Upper lobe of right lung (tissue), 1 donor: ENCODE measurements at places on chromosomes 13 and 19. TPM values are rescaled to one million over a fixed set of nuclear protein-coding genes. Genes with fewer than 3 reads are reported as not detected.
A peak's percentile ranks its signal among the peaks of the same experiment; 100 is the strongest.

The MBD3L2 gene
- total RNA-seq: not detected

The NACC1 gene
- total RNA-seq: 39.8 TPM

The FLT3LG gene
- total RNA-seq: 12.1 TPM

The PSG11 gene
- not detected for total RNA-seq

The NRTN gene
- total RNA-seq: 2.1 TPM

The OLFM2 gene
- total RNA-seq: 14.6 TPM

The ZNF177 gene
- 3.3 TPM for total RNA-seq

The STK24 gene
- 94.6 TPM for total RNA-seq

The SYCN gene
- not detected for total RNA-seq

- DNase-seq: no peak
Observed at GRCh38 chr13:109480011-109480955, 306.1 kb downstream of the IRS2 start.

GRCh38 chr19:46296722-46297461, at the start of gene HIF3A:
Gene HIF3A, plus strand, starts transcription at chr19:46297042. Its CDS starts 35 bp downstream, at chr19:46297077.
- peak; percentile 86 for DNase-seq

- DNase-seq: no peak
Observed at GRCh38 chr13:44508562-44509077, 67.5 kb downstream of the TSC22D1 start.

DNA sequence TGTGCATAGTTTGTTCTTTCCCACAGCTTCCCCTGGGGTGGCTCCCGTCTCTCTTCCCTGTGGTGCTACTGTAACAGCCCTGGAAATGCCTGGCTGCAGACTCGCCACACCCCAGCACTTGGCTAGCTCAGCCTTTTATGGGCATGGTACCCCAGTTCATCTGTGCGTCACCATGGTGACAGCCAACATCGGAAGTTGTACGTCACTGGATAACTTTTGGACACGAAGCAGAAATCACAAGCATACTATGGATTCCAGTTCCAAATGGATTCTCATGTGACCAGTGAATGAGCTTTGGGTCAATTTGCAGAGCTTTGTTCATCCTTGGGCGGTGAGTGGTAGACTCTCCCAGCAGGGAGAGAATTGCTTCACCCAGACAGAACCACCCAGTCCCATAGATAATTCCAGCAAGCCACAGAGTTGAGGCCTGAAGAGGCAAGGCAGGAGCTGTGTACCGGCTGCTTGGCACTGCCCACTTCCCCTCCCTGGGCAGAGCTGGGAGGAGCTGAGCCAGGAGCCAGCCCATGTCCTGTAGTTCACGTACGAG, 54.4 kb downstream of the COL4A2 start:
- DNase-seq: no peak

DNA sequence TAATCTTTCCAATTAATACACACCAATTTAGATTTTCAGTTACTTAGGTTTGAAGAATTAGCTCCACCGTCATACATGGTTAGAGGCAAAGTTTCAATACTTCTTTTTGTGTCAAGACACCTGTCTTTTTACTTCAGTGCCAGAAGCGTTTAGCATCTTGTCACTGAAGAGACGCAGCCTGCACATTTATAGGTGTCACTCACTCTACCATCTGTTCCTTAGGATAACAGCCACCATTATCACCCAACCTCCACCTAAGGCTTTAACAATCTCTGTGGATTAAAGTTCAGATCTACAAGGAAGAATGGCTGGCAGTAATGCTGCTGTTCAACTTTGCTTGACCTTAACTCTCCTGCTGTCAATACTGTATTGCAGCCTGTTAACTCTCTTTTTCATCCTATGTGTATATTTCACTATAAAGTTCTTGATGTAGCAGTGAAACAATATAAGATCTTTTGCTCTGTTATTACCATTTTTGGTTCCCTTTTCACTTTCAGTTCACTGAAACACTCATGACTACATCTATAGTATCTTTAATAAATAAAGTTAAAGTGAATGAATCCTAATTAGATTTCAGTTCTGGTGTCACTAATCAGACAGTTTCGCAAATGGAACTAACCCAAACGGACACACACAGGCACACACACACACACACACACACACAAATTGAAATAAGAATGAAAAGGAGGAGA, 435.6 kb downstream of the PCDH9 start:
- DNase-seq: no peak

DNA sequence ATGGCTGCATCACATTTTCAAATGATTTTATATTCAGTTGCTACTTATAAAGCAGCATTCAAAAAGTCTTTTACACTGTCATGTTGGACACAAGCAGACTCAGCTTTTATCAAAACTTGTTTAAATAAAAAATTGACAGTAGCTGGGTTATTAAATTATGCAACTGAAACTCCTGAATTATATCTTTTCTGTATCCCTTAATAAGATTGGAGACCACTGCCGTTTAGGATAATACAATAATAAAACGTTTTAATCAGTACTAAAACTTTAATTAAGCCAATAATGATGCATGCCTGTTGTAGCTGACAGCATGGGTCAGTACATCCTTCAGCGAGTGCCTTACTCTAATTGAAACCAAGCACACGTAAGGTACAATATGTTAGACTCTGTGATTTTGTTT, 78.0 kb downstream of the DPY19L3 start:
- DNase-seq: no peak

GRCh38 chr19:53980539-53981375, 10.7 kb upstream of the CACNG6 start:
- DNase-seq: no peak

DNA sequence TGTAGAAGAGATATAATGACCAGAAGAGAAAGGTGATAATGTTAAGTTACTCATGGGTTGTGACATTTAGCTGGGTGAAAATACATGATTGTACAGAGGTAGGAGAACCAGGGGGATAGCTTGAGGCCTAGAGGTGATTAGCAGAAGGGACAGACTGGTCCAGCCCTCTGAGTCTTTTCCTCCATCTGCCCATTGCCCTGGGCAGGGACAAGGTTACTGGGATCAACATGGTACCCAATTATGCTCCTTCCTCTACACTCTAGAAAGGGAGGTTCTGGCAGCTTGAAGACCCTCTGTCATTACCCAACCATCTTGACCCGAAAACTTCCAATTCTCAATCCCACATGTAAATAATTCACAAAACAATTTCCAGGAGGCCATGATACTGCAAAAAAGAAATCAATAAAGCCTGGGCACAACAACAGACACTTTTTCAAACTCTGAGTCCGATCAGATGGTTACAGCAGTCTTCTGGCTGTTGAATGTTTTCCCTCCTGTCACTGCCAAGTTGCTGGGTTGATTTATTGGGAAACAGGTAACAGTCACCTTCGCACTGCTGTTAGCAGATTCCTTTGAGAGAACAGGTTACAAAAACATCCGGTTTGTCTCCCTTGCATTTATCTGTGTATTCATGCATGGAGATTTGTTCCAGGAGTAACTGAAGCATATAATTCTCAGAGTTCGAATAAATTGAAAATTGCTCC, 239.1 kb upstream of the HTR2A start:
- DNase-seq: no peak

DNA sequence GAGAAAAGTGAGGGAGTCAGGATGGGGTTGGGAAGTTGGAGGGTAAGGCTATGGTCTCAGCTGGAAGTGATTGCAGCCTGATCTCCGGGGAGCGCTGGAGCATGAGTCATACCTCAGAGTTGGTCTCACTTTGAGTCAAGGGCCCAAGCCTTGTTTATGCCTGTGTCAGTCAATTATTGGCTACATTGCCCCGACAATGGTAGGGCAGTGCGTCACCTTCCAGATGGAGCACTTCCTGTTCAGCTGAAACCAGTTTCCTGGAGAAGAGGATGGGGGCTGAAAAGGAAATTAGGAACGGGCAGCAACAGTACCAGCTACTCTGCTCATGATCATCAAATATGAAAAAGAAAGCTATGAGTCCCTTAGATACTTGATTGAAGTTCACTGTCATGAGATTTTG, 60.4 kb downstream of the ADGRE1 start:
- no peak for DNase-seq

- DNase-seq: no peak
Observed at GRCh38 chr13:26605845-26606244, 48.4 kb downstream of the WASF3 start.

DNA sequence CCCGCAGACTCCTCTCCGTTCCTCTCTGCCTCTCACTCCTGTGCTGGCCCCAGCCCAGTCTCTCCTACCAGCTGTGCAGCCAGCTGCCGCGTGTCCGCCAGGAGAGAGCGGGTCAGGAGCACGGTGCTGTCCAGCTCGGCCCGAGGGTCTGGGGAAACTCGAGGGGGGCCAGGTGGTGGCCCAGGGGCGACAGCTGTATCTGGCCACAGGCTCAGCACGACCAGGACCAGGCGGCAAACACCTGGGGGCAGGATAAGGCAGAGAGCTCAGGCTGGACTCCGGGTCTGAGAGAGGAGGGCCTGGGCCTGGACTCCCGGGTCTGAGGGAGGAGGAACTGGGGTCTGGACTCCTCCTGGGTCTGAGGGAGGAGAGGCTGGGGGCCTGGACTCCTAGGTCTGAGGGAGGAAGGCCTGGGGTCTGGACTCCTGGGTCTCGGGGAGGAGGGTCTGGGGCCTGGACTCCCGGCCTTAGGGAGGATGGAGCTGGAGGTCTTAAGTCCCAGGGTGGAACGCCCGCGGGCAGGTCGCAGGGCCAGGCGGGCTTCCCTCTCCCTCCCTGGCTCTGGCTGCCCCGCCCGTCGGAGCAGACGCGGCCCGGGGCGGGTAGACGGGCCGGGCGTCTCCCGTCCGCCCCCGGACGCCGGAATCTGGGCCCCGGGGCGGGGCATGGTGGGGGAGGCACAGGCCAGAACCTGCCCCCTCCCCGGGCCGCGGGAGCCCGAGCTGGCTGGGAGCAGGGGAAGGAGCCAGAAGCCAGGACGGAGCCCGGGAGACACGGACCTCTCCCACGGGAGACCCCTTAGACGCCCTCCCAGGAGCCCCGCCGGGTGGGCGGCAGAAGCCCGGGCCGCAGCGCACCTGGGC, 1.3 kb downstream of the IL11 start:
- DNase-seq: no peak

GRCh38 chr19:51342631-51343569, 961 bp upstream of the VSIG10L start:
- DNase-seq: no peak

GRCh38 chr19:3844596-3844995, 24.2 kb downstream of the ZFR2 start:
- no peak for DNase-seq

DNA sequence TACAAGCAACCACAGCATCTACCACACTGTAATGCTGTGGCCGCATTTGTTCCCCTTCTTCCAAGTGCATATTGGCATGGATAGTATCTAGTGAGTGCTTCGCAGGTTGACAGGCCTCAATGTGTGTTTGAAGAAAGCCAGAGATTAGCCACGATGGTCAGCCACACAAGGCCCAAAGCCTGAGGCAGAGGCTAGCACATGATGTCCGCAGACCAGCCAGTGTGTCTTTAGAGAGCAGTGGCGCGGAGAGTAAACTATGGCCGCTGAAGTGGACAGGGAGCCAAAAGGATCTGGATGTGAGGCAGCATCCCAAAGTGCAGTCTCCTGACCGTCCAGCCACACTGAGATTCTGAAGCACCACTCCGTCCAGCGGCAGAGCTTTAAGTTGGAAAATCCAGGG, 36.0 kb downstream of the BRD4 start:
- DNase-seq: peak; percentile 47

DNA sequence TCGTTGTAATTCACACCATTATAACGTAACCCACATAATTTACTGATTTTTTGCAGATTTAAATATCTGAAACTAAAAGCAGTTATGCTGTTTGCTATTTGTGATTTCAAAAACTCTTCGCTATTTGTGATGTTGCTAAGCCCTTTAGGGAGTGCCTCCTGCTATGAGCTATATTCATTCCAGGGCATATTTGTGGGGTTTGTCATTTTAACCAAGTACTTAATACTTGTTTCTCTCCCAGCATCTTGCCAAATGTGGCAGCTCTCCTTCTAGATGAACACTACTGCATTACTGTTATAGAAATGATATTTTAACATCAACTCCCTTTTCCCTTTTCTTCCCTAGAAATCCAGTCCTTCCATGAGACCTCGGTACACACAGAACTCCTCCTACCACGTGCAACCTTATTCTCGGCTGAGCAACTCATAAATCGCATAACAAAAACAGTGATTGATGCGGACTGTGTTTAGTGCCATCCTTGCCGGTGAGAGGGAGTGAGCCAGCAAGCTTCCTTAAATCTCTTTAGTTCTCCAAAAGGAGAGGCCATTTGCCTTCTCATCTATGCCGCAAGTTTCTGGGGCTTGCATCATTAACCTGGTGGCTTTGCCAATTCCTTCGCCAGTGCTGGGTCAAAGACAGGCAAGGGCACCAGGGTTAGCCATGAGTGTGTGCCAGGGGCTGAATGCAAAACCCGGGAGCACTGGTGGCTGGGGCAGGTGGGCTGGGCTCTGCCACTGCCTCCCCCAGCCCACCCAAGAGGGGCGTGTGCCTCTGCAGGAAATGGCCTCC, 33.4 kb downstream of the RFX2 start:
- DNase-seq: no peak

- DNase-seq: no peak
Observed at GRCh38 chr13:27354379-27354778, 70.0 kb upstream of the GTF3A start.

- no peak for DNase-seq
Observed at GRCh38 chr13:97544031-97544765, 110.2 kb downstream of the RAP2A start.

DNA sequence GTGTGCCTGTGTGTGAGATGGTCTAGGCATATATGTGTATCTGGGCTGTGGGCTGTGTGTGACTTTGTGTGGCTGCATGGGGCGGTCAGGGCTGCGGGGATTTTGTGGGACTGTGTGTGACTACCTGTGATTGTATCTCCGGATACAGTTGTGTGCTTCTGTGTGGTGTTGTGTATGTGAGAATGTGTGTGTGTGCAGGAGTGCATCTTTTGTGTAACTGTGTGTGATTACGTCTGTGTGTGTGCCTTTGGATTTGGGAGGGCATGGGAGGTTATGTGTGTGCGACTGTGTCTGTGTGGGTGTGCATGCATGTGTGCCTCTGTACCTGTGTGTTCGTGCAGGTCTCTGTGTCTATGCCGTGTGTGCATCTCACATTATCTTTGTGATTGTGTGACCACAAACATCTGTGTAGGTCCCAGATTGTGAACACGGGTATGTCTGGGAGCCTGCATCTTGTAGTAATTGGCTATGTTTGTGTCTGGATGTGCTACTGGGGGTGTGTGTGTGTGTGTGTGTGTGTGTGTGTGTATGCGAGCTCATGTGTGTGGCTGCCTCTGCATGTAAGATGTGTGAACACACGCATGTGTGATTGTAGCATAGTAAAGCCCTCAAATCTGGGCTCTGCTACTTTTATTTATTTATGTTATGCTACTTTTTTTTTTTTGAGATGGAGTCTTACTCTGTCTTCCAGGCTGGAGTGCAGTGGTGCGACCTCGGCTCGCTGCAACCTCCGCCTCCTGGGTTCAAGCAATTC, 7.6 kb downstream of the EHD2 start:
- DNase-seq: no peak
